Heart left ventricle (tissue), 16 donors: ENCODE measurements at places on chromosomes 2 and 18. TPM values are rescaled to one million over a fixed set of nuclear protein-coding genes. Genes with fewer than 3 reads are reported as not detected.

- H3K4me3 ChIP-seq: no peak overlapping the region
- H3K36me3 ChIP-seq: no peaks in the 10 kb centered on the region
- no peak overlapping the region for H3K27ac ChIP-seq
- no peak for DNase-seq
- H3K4me1 ChIP-seq: no peaks in the 10 kb centered on the region
Observed at GRCh38 chr2:232368311-232368731, 10.2 kb upstream of the ALPP start.

Gene HJURP
- total RNA-seq: 0.52 TPM

Gene RTP5
- not detected for total RNA-seq

- H3K27ac ChIP-seq: no peak overlapping the region
- DNase-seq: no peak
- H3K4me1 ChIP-seq: no peaks in the 10 kb centered on the region
- no peaks in the 10 kb centered on the region for H3K27me3 ChIP-seq
Observed at GRCh38 chr18:50880119-50880465, 1.2 kb downstream of the ME2 start.

- H3K4me1 ChIP-seq: peaks cover 10% of the 10 kb centered on the region
- H3K27me3 ChIP-seq: no peaks in the 10 kb centered on the region
- H3K4me3 ChIP-seq: no peak overlapping the region
- H3K36me3 ChIP-seq: no peaks in the 10 kb centered on the region
- DNase-seq: no peak
Observed at GRCh38 chr2:25856377-25856776, 21.9 kb downstream of the ASXL2 start.
